ENCODE measurements at places on chromosomes 12 and 14.

GRCh38 chr12:19234981-19235871 lies 105.7 kb downstream of the PLEKHA5 start:
- no peak for DNase-seq

GRCh38 chr12:85920324-85920947 lies 46.3 kb downstream of the NTS start:
- DNase-seq = no peak

DNA sequence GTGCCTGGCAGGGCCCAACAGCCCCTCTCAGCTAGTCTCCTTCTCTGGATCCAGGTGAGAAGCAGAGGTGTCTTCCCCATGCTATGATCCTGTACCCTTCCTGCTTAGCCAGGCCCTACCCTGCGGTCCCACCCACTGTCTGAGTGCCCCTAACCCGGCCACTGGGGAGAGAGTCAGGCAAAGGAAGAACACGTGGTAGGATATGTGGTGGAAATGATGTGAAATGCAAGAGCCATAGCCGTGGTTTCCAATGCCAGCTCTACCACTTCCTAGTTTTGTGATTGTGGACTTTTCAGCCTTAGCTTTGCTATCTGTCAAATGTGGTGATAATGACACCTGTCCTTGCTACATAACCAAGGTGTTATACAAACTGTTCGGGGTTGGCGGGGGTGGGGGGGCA lies 15.8 kb downstream of the KRT2 start:
- DNase-seq = no peak

DNA sequence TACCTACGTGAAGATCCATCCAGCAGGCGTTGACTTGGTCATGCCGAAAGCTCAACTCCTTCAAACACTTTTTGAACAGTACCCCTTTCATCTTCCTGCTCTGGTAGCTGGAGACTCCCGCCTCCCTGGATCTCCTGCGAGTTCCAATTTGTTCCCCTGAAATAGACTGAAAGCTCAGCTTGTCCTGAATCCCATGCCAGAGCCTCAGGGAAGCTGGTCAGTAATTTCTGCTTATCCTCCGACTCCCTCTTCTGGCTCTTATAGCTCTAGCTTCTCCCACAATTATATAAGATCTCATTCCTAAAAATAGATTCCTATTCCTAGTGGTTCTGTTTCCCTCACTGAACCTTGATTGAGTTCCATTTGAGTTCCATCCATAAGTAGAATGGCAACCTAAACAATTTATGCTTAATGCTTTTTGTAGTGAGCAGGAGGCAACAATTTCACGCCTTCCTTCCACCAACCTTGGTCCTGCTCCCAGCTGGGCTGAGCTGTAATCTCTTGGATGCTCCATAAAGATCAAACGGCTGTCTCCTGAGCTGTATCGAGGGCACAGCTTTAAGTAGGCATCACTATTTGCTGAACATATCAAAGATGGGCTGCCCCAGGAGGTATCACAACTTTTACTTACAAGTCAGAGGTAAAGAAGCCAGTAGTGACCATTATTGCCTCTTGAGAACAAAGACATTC lies 8.0 kb upstream of the TMEM132C start:
- no peak for DNase-seq

GRCh38 chr12:114823724-114824123 lies 139.7 kb upstream of the TBX3 start:
- DNase-seq = no peak

DNA sequence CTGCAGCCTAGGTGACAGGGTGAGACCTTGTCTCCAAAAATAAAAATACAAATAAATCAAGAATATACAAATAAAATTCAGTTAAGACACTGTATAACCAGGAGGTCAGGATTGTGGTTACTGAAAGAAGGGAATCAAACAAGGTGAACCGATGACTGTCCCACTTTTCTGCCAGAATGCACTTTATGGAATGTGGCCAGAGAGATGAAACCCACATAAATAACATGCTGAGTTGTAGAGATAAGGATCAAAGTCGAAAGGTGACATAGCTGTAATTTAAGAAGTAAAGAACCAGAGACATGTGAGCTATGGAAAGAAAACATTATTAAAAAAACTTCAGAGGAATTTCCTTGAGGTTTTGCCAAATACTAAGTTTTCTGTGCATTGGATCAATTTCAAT lies 1098.2 kb upstream of the USP15 start:
- DNase-seq = no peak

DNA sequence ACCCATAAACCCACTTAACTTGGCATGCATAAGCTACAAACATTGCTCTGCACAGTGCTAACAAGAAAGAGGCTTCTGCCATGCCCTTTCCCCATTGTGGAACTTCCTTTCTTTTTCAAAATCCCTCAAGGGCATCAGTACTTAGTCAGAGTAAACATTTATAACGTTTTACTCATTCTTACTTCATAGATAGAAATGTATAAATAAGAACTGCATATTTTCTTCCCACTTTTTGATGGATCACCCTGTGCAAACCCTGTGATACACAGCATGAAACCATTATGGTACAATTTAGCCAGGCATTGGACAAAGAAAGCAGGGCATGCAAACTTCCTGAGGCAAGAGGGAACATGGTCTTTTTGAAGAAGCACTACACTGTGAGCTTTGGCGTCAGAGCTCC lies 113.8 kb upstream of the FOXG1 start:
- DNase-seq = no peak

DNA sequence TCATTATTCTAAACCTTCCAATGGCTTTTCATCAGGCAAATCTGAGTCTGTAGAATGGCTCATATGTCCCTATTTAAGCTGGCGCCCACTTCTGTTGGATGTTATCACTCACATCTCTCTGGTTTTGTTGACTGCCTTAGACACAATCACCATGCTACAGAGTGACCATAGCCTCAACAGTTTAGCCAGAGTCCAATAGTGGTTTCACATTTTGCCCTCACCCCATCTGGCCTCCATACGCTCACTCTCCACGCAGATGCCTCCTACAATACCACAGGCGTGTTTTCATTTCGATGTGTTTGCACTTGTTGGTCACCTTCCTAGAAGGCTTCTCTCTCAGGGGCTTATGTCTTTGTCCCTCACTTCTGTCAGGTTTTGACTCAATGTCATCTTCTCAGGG lies 3.4 kb downstream of the KLRB1 start:
- DNase-seq = no peak

Data from activated T-helper 1 cell treated with Interleukin-2 at 50 U/mL for 16 hours (primary cell).